ENCODE measurements at places on chromosomes 16 and 17.

DNA sequence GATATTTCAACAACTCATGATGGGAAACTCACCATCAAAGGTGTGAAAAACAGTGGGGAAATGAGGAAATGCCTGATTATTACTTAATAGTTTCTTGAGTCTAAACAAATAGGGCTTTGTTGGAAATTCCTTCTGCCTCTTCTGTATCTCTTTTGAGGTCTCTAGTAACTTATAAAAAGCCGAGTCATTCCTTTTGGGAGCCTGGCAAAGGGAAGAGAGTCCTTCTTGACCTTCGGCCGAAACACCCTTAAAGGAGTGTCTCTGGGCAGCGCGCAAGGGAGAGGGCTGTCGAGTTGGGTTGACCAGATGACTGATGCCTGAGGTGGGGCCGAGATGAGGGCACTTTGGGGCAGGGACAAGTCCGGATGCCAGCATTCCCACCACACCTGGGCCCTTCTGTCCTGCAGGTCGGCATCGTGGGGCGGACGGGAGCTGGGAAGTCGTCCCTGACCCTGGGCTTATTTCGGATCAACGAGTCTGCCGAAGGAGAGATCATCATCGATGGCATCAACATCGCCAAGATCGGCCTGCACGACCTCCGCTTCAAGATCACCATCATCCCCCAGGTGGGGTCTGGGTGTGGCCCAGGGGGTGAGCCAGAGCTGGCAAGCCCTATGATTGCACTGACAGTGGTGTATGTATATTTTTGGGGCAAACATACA, 89.2 kb downstream of the ABCC6 start:
- DNase-seq = no peak

- no peak for DNase-seq
Measured at GRCh38 chr16:54720259-54720658, 210.4 kb upstream of the IRX5 start.

DNA sequence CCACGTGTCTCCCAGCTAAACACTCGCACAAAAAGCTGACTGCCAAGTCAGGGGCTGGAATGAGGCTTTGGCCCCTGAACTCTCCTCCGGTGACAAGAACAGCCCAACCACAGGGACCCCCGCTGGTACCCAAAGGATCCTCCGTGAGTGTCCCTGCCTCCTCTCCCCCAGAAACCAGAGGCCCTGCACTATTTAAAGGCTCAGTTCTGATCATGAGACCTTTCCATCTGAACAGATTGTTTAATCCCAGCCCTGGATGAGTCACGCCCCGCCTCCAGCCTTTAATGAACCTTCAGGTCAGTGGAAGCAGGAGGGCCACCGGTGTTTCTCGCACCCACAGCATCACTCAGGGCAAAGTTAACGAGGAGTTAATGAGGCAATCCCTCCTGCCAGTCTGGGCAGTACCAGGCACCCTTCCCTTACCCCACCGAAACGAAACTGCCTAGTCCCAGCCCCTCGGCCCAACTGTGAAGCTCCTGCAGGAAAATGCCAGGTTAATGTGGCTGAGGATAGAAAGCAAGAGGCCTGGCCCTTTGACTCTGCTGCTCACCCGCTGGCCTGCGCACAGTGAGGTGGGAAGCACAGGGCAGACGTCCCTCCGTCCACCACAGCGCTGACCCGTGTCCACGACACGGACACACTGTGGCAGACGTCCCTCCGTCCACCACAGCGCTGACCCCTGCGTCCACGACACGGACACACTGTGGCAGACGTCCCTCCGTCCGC, 32.4 kb downstream of the TIMM22 start:
- DNase-seq = no peak

DNA sequence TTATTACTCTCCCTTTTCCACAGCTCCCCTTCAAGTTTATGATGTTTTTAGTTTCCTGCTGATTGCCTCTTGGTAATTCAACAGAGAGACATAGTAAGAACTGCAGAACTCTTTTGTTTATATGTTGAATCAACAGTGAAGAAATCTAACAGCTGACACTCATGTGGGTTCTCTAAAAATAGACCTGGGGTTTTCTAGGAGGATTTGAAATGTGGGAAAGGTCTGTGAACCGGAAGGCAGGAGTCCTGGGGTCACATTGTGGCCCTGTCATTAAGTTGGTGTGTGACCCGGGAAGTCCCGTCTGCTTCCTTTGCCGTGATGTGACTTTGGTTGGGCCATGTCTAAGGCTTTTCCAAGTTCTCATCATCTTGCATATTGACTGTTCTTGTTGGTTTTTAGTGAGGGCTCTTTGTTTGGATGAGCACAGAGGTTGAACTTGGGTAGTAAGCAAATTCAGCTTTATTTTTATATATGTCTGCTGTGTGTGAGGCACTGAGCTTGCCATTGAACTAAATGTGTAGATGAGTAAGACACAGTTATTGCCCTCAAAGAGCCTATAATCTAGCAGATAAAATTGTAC, 48.5 kb upstream of the HS3ST3A1 start:
- DNase-seq = no peak

DNA sequence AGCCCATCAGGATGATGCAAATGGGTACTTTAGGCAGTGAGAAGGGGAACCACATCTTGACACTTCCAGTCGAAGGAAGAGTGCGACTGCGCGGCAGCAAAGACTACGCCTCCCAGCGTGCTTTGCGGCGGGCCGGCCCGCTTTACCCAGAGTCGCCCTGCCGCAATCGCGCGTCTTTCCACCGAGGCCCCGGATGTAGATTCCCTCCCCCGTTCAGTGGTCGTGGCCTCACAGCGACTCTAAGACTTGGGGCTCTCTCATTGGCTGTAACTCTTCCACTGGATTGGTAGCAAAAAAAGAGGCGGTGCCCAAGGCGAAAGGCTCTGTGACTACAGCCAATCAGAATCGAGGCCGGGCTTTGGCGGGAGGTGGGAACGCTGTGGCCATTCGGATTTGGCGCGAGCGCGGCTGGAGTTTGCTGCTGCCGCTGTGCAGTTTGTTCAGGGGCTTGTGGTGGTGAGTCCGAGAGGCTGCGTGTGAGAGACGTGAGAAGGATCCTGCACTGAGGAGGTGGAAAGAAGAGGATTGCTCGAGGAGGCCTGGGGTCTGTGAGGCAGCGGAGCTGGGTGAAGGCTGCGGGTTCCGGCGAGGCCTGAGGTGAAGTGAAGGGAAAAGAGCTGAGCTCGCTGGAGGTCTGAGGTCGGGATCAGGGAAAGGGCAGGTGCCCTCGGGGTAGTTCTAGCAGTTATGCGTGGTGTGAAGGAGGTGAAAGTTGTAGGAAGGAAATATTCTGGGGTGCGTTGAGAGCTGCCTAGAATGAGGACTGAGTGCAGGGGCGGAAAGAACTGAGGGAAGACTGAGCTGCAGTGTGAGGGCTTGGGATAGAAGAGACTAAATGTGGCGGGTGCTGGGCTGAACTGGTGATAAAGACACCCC, at the start of gene CDC6:
CDC6 (plus strand) TSS at position 386 of the 876 bp plus-strand sequence. CDS start 1,542 bp downstream, outside the sequence.
- DNase-seq = peak; percentile 99

DNA sequence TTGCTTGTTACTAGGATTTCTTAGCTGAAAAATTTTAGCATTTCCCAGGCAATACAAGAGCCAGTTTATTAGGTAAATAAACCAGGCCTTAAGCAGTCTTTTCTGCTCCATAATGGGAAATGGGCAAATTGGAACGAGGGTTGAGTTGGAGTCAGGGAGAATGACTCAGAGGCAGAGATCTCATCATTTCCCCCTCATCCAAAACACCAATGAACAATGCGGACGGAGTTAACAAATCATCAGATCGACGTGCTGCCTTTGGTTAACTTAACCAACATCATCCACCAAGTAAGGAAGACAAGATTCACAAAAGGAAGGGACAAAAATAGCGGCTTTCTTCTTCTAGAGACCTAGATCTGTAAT, 243.5 kb downstream of the STX8 start:
- no peak for DNase-seq

DNA sequence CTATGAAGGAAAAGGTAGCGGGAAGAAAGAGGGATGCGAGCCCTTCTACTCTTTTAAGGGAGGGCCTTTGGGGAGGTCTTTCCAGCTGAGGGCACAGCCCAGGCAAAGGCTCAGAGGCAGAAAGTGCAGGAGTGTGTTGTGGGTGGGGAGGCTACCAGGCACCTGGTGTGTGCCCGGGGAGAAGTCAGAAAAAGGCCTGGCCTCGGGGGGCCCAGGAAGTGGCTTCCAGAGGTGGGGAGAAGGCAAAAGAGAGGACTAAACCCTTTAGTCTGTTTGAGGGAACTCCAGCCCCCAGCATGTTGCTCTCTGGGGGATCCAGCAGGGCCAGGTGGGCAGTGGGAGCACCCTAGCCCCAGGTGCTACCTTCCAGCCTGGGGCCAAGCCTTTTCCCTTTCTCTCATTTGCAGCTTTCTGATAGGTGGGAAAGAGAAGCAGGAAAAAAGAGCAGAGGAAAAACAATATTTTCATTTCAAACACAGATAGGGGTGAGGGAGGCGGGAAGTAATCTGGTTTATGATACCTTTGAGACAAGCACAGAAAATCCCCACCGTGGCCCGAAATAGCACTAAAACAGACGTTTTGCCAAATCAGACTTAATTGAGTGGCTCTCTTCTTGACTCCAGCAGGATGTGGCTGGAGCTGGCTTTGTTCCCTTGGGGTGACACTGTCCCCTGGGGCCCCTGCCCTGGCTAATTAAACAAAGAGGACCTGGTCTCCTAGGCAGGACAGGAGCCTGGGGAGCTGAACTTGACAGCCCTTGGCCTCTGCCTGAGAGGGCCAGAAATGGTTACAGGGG, 10.4 kb downstream of the RAI1 start:
- no peak for DNase-seq

DNA sequence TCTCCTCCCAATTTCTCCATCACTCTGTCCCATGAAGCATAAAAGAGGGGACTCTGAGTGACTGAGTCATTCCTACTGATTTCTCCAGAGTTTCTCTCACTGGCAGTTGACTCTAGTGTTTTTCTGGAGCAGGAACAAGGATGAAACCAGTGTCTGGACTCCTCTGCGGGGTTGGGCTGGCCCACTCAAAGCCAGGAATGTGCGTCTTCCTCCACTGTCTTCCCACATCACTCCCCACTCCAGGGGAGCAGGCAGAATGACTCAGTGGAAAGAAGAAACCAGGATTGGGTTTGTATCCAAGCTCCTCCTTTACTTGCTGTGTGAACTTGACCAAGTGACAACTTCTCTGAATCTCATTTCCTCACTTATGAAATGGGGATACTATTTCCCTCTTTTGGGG, 497.5 kb upstream of the SALL1 start:
- DNase-seq = no peak

GRCh38 chr16:12538667-12539091, 265.0 kb downstream of the CPPED1 start:
- DNase-seq = no peak

DNA sequence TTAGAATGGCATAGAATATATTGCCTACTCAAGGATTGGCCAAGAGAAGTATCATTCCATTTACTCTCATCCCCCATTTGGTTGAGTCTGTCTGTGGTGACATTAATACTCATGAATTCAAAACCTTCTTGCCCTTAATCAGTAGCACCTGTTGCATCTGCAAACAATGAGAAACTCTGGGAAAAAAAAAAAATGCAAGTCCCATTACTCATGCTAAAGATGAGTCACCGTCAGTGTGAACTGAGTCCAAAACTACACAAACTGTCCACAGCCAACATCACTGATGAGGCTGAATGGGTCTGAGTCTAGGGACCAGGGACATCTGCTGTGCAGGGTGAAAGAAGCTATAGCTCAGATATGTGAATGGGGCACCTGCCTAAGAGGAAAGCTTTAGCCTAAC, 96.9 kb upstream of the ADAMTS18 start:
- no peak for DNase-seq

DNA sequence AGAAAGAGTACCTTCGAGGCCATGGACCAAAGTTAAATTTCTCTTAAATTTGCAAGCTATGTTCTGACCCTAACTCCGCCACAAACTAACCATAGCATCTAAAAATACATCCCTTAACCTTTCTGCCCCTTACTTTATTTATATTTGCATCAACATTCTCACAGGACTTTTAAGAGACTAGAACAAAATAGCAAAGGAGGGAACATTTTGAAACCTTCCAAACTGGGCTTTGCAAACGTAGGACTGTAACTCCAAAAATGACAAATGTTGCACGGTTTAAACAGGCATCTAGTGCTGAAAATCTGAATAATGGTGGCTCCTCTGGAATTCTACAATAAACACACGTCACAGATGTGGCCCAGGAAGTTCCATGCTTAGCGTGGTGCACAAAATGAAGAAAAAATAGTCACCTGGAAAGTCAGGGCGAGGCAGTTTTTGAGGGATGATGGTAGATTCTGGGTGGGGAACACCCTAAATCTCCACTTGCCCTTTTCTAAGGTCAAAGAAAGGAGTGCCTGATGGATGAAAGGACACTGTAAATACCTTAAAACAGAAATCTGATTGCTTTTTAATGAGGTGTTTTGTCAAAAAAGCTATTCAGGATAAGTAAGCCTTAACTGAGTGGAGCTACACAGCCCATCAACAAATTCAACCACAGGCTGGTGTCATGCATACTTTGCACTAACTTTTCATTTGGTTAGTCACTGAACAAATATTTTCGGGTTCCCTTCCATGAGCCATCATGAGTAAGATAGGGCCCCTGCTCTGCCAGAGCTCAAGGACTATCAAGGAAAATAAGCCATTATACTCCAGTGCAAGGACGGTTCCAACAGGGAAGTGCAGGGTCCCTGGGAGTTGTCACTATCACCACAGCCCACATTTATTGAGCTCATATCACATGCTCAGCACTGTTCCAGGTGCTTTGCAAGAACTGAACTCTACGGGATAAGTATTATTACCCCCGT, 21.2 kb downstream of the ARHGAP17 start:
- no peak for DNase-seq

DNA sequence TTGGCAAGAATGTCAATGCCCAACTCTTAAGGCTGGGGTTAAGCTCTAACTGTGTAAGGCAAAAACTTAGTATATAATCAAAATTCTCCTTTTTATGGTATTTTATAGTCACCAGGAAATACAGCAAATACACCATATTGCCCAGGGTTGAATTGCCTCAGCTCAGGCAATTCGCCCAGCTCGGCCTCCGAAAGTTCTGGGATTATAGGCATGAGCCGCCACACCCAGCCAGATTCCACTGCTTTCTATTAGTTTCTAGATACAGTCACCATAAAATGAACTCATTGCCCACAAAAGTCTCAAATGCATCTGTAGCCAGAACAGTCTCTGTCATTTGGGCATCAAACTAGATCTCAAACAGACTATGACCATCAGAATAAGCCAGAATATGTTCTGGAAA, 238.7 kb upstream of the TOX3 start:
- DNase-seq = no peak

GRCh38 chr17:21286909-21287702, 2.6 kb downstream of the MAP2K3 start:
- no peak for DNase-seq

GRCh38 chr17:41226051-41226450, 397 bp upstream of the KRTAP9-2 start:
- no peak for DNase-seq

DNA sequence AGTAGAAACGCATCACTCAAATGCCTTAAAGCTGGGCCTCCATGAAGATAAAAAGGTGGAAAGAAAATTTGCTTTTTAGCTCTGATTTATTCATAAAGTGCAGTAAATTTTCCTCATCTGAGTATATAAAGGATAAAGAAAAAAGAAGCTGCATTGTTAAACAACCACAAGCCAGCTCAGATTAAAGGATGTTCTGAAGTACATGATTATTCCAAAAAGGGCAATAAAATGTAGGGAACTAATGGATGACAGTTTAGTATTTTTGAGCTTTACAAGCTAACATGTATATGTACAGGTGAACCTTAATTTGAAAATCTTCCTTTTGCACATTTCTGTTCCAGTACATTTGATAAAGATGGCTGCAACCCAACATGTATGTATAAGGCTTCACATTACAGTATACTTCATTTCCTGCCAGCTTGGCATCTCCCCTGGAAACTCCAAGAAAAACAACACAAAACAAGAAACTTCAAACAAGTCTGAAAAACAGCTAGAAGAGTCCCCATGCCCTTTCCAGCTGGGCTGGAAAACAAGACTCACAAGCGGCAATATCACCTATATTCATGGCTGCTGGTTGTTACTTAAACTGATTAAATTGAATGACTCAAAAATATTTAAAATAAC, 225.7 kb downstream of the CEP112 start:
- DNase-seq = no peak
